ENCODE measurements at places on chromosomes 6 and 20.

GRCh38 chr6:168875811-168876576, 377.7 kb downstream of the THBS2 start:
- no peak for DNase-seq

- no peak for DNase-seq
Observed at GRCh38 chr6:40956936-40957335, 82.1 kb downstream of the UNC5CL start.

DNA sequence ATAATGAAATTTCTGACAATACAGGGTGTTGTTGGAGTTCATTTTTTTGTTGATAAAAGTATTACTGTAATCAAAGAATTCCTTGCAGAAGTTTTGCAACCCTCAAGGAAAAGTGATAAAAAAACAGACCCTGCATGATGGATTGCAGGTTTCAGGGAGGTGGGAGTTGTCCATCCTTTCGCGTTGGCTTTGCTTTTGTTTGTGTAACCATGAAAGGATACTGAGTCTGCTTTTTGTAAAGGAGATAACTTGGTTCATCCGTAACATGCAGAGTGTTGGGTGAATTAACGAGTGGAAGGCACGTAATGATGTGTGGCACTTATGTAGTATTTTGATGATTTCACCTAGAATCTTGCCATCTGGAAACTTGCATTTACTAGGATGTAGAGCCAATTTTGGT, 23.6 kb downstream of the FOXO3 start:
- DNase-seq = no peak

DNA sequence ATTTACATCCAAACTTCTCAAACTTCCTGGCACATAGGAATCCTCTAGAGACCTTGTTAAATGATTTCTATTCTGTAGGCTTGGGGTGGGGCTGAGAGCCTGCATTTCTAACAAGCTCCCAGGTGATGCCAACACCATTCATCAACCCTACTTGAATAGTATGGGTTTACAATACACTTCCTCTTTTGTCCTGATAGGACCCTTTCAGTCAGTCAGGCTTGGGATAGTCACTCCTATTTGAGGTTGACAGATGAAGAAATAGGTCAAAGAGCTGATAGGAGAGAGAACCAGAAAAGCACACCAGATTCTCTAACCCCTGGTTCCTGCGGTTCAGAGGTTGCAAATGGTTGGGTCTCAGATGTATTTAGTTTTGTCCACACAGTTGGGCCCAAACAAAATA, 273.4 kb downstream of the TSHZ2 start:
- DNase-seq = no peak

GRCh38 chr20:19849341-19850197, 91.5 kb downstream of the RIN2 start:
- no peak for DNase-seq

DNA sequence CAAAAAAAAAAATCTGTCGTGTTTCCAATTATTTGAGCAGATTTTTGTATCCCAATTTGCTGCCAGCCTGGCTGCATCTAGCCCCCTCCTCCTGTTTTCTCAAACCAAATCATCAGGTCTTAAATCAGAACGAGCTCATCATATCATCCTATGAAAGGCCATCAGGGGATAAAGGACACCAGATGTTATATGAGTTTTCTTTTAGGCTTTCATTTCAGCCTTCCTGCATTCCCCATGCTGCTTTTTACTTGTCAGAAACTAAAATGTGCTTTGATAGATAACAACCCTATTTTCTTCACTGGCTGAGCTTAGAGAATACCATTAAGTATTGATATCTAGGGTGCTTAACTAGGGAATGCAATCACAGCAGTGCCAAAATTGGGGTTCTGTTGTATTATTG, 968.4 kb upstream of the SLC35B3 start:
- no peak for DNase-seq

GRCh38 chr6:30726506-30727413, 6.6 kb downstream of the TUBB start:
- DNase-seq = no peak

DNA sequence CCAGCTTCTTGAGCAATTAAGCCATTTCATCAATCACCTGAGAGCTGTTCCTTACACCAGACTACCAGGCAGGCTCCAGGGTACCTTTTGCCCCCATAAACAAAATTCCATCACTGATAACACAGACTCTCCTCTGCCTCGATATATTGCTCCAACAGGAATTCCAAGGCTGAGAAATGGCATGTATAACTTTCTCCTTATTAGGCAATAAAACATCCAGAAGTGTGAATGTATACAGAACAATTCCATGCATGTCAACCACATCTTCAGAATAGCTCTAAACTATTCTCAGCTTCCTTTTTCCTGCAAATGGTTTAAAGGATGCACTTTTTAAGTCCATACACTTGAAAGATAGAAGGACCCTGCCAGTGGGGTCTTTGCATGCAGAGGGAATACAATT, 73.8 kb downstream of the EDN3 start:
- DNase-seq = no peak

DNA sequence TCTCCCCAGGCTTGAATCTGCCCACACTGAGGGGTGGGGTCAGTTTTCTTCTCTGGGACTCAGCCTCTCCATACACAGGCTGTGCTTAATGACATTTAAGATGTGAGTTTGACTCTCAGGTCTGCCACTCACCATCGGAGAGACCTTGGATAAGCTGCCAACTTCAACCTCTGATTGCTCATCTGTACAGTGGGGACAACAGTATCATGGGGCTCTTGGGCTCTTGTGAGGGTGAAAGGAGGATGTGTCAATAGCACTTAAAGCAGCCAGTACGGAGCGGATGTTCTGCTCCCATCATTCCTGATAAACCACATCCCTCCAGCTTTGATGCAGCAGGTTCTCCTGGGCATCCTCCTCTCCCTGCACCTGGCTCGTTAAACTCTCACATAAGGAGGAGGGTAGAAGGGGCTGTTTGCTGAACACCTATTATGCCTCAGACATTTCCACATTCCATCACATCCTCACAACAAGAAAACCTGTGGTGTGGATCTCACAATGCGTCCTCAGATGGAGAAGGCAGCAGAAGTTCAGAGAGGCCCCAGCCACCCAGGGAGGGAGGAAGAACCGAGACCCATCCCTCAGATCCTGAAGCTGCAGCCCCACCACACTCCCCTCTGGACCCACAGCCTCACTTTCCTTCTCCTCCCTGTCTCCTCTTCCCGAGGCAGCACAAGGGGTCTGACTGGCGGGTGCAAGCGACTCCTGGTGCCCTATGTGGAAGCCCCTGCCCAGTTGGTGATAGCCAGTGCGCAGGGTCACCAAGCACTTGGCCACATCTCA, 1.9 kb upstream of the PDYN start:
- DNase-seq = no peak

- no peak for DNase-seq
Observed at GRCh38 chr20:1576641-1577040, 19.1 kb upstream of the SIRPD start.

DNA sequence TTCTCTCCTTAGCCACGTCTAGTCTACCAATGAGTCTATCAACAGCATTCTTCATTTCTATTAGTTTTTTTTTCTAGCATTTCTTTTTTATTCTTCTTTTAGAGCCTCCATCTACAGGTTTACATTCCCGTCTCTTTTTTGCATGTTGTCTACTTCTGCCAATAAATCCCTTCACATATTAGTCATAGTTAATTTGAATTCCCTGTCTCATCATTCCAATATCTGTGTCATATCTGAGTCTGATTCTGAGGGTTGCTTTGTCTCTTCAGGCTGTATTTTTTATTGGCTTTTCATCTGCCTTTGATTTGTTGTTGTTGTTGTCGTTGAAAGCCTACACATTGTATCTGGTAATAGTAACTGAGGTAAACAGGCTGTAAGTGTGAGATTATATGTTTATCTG, 104.6 kb downstream of the HMGCLL1 start:
- no peak for DNase-seq

- DNase-seq = no peak
Observed at GRCh38 chr6:52328303-52328662, 33.7 kb upstream of the PAQR8 start.
